ENCODE measurements at places on chromosomes 7 and 10.

DNA sequence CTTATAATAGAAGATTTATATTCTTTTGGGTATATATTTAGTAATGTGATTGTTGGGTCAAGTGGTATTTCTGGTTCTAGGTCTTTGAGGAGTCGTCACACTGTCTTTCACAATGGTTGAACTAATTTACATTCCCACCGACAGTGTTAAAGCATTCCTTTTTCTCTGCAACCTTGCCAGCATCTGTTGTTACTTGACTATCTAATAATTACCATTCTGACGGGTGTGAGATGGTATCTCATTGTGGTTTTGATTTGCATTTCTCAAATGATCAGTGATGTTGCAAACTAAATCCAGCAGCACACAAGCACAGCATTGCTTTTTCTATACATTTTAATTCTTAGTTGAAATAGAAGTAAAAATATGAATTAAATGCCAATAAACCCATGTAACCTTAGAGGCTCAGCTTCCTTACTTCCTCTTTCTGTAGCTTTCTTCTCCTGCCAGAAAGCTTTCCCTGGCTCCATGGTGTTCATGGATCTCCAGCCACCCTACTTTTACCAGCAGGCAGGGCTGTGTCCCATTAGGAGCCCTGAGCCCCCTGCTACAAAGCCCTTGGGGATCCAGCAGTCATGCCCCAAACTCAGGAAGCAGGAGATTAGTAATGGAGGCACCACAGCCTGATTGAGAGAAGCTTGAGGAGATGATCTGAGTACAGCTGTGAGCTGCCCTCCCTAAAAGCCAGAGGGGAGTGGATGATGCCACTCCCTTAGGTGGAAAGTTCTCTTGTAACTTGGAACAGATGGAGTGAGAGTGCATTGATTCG is 158.6 kb downstream of the TMEM178B start:
- H3K4me3 ChIP-seq = no peak overlapping the region
- H3K36me3 ChIP-seq = no peaks in the 10 kb centered on the region
- no peaks in the 10 kb centered on the region for H3K27me3 ChIP-seq
- H3K27ac ChIP-seq = no peak overlapping the region
- H3K4me1 ChIP-seq = no peaks in the 10 kb centered on the region

DNA sequence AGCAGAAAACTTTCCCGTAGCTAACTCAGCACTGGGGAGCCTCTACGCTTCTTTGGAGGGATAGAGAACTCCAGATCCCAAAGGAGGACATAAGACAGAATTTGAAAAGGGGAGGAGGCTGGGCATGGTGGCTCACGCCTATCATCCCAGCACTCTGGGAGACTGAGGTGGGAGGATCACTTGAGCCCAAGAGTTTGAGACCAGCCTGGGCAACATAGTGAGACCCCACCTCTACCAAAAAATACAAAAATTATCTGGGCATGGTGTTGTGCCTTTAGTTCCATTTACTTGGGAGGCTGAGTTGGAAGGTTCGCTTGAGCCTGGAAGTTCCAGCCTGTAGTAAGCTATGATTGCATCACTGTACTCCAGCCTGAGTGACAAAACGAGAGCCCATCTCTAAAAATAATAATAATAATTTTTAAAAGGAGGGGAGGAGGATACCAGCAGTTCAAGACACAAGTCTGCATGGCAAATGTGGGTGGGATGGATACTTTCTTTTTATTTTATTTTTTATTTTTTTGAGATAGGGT is 165.9 kb upstream of the SH2B2 start:
- no peak for DNase-seq
- H3K4me3 ChIP-seq = no peak overlapping the region
- H3K4me1 ChIP-seq = no peaks in the 10 kb centered on the region
- peaks cover 42% of the 10 kb centered on the region for H3K36me3 ChIP-seq
- H3K27me3 ChIP-seq = no peaks in the 10 kb centered on the region

DNA sequence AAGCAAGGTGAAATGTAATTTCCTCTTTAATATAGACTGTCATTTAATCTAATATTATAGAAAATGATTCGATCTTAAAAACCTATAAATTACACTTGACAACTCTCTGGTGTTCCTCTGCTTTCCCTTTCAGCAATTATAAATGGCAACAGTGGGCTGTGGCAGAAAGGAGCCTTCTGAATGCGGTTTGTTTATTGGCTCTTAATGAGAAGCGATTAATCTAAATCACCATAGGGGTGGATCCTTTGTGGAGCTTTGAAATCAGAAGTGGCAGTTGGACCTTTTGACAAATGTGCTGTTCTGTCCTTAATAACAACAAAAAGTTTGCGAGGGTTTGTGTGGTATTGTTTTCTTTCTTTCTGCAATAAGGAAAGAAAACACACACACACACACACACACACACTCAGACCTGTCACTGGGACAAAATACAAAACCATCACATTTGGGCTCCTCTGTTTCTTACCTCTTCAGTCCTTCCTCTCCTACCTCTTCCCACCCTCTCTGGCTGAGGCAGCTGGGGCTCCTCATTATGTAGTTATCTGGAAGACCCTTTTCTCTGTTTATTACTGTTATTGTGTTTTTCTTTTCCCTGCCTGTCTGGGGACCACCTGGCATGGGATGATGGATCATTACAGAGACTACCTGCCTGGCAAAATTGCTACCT is 316.2 kb downstream of the SORCS3 start:
- no peak for DNase-seq
- no peaks in the 10 kb centered on the region for H3K36me3 ChIP-seq
- no peaks in the 10 kb centered on the region for H3K27me3 ChIP-seq
- H3K27ac ChIP-seq = no peak overlapping the region

DNA sequence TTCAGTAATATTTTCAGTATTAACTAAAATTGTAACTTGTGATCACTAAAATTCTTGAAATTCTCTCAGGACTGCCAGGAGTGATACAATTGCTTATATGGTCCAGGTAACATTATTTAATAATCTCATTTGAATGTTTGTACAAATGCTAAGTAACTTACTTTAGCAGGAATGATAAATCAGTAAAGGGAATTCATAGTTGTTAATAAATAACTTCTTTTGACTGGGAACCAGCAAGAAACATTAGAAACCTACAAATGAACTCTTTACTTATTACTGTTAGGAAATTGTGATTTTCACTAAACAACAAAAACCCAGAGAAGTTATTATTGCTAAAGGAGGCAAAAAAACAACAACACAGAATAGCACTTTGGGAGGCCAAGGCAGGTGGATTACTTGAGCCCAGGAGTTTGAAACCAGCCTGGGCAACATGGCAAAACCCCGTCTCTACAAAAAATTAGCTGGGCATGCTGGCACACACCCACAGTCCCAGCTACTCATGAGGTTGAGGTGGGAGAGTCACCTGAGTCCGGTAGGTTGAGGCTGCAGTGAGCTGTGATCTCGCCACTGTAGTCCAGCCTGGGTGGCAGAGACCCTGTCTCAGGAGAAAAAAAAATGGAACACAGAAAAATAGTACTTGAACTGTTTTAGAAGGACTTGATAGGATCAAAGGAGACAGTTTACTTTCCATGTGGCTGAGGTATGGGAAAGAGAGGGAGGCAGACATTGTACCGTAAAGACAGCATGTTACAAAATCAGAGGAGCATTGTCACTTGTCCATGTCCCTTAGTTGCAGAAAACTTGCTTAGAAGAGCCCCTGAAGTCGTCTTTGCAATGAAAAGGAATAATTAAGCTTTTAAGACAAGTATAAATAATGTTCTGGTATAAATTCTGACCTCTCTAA is 53.1 kb downstream of the SHOC2 start:
- peaks cover 8% of the 10 kb centered on the region for H3K36me3 ChIP-seq
- H3K4me3 ChIP-seq = no peak overlapping the region
- H3K4me1 ChIP-seq = no peaks in the 10 kb centered on the region
- DNase-seq = no peak

DNA sequence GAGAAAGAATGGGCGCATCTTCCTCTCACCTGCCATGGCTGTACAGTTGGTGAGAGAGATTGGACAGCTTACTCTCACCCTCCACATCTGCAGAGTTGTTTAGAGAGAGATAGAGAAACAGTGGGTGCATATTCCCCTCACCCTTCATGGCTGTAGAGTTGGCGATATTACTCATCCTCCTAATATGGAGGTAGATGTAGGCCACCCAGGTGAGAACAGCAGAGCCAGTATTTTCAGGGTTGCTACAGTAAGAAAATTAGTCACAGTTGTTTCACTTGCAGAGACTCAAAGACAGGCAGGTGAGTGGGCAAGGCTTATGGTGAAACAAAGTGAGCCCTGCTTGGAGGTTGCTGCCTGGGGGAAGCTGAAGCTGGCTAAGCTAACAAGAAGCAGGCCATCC is 65.0 kb upstream of the PFKP start:
- H3K27me3 ChIP-seq = no peaks in the 10 kb centered on the region
- DNase-seq = no peak
- no peak overlapping the region for H3K4me3 ChIP-seq
- H3K36me3 ChIP-seq = no peaks in the 10 kb centered on the region
- H3K27ac ChIP-seq = no peak overlapping the region

Measured in neuronal stem cell (in vitro differentiated cells).